Stimulated activated CD4-positive, alpha-beta T cell treated with anti-CD3 and anti-CD28 coated beads, TNF-alpha, amount 100 ng/mL, for 48 hours (primary cell): ENCODE measurements at places on chromosomes 2 and 18.
A peak's percentile ranks its signal among the peaks of the same experiment; 100 is the strongest.

GRCh38 chr2:49935449-49935848 is 781.1 kb upstream of the FSHR start:
- DNase-seq: no peak

GRCh38 chr18:7322817-7323485 is 92.1 kb downstream of the LRRC30 start:
- no peak for DNase-seq

DNA sequence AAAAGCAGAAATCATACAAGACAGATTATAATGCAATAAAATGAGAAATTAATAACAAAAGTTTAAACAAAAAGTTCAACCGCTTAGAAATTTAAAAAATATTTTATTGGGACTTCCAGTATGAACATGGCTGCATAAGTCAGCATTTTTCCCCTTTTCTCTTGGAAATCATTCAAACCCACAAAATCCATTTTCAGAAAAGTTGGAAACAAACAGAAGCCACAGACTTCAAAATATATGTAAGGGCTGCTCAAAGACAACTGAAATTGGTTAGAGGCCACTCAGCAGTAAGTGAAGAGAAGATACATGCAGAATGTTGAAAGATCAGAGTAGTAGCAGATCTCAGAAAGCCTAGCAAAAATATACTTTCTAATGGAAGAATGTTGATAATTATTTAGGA is 194.0 kb downstream of the DYSF start:
- no peak for DNase-seq

GRCh38 chr2:6846967-6847681 is 18.6 kb downstream of the CMPK2 start:
- no peak for DNase-seq

DNA sequence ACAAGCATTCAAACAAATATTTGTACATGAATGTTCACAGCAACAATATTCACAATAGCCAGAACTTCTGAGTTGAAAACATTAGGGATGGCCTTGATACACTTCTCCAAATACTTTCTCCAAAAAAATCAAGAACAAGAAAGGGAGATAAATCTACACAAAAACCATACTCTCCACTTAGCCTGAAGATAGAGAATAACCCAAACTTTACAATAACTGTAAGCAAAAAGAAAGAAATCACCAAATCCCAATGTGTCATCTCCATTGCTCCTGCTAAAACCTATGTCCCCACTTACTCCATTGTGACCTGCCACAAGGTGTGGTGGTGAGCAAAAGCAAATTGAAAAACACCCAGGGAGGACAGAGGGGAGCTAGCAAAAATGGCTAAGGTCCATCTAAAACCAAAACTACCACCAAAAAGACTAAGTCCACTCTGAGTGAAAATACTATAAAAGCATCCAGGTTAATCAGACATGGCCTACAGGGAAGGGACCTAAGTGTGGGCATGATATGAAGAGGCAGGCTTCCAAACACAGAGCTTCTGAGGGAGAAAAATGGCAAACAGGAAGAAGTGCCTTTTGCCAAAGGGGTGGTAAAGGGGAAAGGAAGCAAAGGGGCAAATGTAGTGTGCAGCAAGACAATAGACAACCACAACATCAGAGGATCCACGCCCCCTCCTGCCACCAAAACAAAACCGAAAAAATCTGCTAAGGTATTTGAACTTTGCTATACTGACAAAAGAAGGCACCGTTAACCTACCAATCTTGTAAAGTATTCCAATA is 56.1 kb downstream of the NBAS start:
- no peak for DNase-seq

DNA sequence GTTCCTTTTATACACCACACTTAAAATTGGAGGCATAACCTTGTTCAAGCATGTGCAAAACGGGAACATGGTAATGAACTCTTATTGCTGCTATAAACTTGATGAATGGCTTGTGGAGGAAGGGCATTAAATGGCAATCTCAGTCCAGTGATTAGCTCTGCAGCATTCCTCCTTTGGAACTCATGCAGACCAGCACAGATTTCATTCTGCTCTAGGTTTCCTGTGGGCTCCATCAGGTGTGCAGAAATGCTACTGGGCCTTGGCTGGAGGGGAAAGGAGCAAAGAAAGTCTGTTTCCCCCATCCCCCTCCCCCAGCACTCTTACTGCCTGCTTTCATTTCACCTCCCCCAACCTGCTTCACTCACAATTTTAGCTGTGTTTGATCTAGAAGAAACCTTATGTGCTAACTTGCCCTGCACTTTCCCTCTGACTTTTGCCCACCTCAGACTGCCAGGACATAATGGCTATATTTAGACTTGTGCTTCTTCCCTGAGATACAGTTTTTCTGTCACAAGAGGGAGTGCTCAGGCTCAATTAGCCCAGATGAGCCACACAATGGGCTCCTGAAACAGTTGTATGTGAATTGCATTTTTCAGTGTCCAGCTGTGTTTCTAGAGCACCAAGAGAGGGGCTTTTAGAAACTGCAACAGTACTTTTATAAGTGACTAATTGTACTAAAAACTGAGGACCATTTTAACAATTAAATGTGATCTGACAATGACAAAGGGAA is 109.8 kb downstream of the FSHR start:
- DNase-seq: no peak

DNA sequence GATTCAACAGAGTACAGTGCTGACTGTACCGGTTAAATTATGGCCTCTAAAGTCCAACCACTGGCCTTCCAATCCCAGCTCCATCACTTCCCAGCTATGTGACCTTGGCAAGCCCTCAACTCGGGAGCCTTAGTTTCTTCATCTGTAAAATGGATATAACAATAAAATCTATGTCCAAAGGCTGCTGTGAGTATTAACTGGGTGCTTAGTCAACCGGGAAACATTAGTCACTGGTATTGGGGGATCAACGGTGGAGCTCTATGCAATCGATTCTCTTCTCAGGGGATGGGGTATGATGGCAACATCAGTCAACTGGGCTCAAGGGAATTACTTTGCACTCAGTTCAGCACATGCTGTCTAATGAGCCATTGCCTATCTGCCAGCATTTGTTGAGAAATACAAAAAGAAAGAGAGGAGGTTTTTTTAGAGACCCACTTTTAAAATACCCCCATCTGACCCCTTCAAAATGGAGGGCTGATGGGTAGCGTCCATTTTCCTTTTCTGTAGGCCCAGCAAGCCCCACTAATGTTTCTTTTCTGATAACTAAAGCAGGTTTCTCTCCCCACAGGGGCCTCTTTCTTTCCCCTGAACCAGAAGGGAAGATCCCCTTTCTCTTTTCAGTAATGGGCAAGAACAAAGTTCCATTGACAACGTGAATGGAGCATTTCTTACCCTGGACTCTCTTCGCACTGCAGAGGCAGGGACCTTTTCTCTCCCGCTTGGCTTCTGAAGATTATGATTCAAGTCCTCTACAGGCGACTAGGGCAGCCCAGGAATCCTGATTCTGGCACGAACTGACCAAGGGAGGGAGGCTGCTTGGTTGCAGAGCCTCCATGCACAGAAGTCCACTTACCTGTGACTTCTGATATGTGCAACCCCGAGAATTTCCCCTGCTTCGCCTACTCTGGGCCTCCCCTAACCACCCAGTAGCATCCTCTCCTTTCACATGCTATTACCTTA is 8.7 kb upstream of the AGFG1 start:
- no peak for DNase-seq

- DNase-seq: peak; percentile 60
Observed at GRCh38 chr18:34978953-34979608, 62.1 kb upstream of the MAPRE2 start.

GRCh38 chr18:10041180-10041579 is 127.4 kb downstream of the VAPA start:
- DNase-seq: no peak

GRCh38 chr2:231423176-231423575 is 27.7 kb downstream of the B3GNT7 start:
- no peak for DNase-seq

- no peak for DNase-seq
Observed at GRCh38 chr2:238142382-238143205, 4.1 kb downstream of the KLHL30 start.

DNA sequence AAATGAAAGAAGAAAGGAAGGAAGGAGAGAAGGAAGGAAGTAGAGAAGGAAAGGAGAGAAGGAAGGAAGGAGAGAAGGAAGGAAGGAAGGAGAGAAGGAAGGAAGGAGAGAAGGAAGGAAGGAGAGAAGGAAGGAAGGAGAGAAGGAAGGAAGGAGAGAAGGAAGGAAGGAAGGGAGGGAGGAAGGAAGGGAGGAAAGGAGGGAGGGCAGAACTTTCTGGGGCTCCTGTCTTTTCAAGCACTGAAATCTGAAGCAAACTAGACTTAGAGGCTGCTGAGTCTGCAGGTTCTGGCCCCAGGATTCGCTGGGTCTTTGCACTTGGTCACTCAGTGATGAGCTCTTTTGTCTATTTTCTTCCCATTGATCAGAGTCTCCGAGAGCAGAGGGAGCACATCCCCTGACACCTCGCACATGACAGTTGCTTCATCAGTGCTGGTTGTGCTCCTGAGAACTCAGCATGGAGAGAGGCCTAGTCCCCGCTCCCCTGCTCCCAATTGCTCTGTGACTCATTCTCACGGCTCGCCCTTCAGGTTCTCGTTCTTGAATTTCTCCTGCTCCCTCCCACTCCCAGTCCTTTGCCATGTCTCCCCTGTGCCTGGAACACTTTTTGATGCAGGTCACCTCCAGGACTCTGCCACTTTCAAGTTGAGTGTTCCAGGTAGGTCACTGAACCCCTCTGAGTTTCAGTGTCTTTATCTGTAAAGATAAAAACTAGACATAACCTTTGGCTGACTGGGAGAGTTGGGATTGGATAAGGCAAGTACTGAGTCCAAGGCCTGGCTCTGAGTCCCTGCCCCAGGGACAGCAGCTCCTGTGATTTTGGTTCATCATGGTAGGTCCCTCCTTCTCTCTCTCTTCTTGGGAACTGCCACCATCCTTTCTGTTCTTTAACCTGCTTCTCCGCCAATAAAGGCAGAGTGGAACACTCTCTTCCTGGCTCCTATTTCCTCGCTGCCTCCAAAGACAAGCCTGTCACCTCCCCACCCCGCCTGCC is 55.2 kb downstream of the TNP1 start:
- DNase-seq: no peak

- no peak for DNase-seq
Observed at GRCh38 chr2:47069628-47070154, 85.4 kb downstream of the STPG4 start.

GRCh38 chr2:157893611-157894010 is 17.5 kb upstream of the ACVR1 start:
- no peak for DNase-seq

GRCh38 chr2:191222507-191222906 is 22.7 kb upstream of the MYO1B start:
- DNase-seq: no peak

DNA sequence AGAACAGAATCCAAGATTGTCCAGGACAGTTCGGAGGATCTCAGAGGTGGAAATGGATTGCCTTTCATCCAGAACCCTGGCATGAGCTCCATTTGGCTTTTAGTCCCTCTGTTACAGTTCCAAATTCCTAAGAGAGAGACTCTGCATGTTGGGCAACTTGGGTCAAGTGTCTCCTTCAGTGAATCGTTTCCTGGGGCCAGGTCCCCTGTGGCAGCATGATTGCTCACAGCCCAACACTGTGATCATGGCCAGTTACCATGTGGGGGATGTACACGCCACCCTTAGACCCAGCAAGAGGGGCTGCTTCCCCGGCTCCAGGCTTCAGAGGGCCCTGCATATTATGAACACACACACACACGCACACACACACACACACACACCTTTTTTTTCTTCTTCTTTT is 118.6 kb upstream of the GLI2 start:
- DNase-seq: no peak

DNA sequence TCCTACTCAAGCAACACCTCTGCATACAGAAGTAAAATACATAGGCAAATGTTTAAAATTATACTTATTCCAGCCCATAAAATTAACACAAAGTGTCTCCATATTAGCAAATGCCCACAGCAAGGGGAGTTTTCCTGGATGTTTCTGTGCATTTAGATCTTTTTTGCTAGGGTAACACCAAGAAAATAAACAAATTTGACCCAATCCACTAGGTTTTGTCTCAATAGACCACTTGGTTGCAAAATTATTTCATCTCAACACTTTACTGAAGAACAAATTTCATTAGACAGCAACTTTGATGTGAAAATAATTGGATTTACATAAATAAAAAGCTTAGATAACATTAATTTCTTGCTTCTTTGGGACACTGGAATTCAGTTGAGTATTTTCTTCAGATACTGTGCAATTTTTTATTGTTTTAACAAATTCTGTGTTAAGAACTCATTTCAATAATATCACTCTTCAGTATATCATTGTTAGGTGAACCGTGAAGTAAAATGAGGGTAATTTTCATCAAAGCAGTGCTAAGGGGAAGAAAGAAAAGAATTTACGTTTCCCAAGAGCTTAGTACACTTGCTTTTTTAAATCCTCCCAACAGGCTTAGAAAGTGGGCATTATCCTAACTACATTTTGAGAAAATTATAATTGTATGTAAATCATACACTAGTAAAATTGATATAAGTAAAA is 133.5 kb upstream of the TTC39C start:
- DNase-seq: no peak

DNA sequence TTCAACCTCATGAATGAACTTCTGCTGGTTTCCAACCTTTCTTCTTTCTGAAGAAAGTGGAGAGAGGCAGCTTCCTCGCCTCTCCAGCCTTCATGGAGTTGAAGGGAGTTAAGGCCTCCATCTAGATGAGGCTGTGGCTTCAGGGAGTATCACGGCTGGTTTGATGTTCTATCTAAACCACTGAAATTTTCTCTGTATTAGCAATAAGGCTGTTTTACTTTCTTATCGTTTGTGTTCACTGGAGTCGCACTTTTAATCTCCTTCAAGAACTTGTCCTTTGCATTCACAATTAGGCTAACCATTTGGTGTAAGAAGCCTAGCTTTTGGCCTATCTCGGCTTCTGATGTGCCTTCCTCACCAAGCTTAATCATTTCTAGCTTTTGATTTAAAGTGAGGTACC is 19.9 kb upstream of the CTDP1 start:
- DNase-seq: no peak

DNA sequence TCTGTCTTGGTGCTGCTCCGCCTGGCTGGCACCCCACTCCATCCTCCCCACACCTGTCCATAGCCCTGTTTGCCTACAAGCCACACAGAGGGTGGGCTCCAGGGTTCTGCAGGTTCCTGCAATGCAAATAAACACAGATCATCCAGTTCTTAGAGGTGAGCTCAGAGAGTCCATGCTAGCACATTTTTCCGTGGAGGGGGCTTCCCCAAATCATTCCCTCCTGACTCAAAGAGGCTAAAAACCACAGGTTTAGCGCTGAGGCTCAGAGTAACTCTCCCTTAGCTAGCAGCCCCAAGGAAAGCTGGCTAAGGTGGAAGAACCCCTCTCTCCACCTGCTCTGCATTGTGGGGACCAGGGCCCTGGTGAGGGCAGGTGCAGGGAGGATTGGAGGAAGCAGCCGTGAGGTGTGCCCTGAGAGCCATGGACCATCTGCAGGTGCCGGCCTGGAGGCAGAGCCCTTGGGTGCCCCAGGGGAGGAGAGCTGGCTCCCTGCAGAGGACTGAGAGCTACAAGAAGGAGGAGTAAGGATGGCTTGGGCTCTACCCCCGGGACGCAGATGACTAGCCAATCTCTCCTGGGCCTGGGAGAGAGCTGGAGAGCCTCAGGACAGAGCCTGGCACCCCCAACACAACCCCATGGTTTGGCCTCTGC is 23.8 kb upstream of the TEX44 start:
- peak; percentile 15 for DNase-seq
